ENCODE measurements at places on chromosomes 3 and 15. TPM values are rescaled to one million over a fixed set of nuclear protein-coding genes. Genes with fewer than 3 reads are reported as not detected.

Gene IGF1R
- 167 TPM for total RNA-seq

Gene TOPAZ1
- not detected for total RNA-seq

Gene CCNDBP1
- total RNA-seq = 70.0 TPM

Gene OR5K1
- not detected for total RNA-seq

Gene AGBL1
- not detected for total RNA-seq

Gene EFCC1
- 0.07 TPM for total RNA-seq
